Stimulated activated CD4-positive, alpha-beta T cell treated with anti-CD3 and anti-CD28 coated beads, Interleukin-2, amount 100 ng/mL, for 48 hours (primary cell): ENCODE measurements at places on chromosomes 5 and 9.

DNA sequence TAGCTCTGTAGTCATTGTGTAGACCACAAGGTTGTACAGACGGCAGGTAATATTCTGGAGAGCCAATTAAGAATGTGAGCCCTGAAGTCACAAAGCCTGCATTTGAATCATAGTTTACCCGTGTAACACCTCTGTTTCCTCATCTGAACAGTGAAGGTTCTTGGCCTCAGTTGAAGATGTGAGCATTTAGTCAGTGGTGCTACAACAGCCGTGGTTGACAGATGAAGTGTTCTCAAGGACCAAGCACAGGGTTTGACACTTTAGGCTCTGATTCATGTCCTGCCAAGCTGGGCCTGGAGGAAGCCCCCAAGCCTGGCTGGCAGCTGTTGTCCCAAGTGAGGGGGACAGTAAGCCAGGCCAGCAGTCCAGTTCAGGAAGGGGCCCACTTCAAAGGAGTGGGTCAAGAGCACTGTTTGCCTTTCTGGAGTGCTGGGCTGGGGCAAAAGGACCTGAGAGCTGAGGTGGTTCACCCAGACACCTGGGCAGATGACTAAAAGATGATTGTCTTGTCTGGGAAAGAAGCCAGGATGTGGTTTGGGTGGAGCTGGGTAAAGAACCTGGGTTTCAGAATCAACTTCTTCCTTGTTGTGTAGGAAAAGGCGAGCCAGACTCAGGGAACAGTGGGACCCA lies 20.7 kb downstream of the FAXDC2 start:
- DNase-seq: peak; percentile 5

GRCh38 chr5:79075646-79076426 lies 6.3 kb downstream of the BHMT2 start:
- DNase-seq: no peak

- DNase-seq: no peak
These were observed 80.9 kb downstream of the FOXD1 start for GRCh38 chr5:73367650-73368049.

- no peak for DNase-seq
These were observed 421.7 kb upstream of the KIF2A start for GRCh38 chr5:61884252-61884855.

- no peak for DNase-seq
These were observed 251.4 kb upstream of the GAS1 start for GRCh38 chr9:87198716-87199115.
